ENCODE measurements at places on chromosomes 4 and X.

DNA sequence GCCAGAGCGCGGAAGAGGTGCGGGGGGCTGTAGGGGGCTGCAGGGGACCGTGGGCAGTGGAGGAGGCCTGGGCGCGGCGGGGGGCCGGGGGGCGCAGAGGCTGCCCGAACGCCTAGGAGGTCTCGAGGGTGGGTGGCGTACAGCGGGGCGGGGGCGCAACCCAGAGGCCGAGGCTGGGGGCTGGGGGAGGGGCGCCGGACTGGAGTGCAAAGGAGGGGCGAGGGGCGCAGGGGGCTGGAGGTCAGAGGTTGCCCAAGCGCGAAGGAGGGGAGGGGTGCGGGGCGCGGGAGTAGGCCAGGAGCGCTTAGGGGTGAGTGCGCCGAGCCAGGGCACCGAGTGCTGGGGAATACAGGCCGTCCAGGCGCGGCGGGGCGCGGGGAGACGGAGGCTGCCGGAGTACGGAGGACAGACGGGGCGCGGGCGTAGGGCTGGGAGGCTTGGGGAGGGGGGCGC is 255 bp downstream of the GYG2 start:
- DNase-seq: no peak

GRCh38 chrX:41956027-41956426 is 32.7 kb upstream of the CASK start:
- no peak for DNase-seq

DNA sequence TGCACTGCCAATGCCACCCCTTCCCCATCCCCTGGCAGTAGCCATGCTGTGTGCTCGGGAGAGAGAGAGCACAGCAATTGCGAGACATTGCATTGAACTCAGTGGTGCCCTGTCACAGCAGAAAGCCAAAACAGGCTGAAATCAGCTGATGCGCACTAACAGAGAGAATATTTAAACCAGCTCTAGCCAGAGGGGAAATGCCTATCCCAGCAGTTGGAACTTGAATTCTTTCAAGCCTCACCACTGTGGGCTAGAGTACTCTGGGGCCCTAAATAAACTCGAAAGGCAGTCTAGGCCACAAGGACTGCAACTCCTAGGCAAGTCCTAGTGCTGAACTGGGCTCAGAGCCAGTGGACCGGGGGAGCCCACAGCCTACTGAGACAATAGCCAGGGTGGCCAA is 17.7 kb upstream of the RP2 start:
- DNase-seq: no peak

DNA sequence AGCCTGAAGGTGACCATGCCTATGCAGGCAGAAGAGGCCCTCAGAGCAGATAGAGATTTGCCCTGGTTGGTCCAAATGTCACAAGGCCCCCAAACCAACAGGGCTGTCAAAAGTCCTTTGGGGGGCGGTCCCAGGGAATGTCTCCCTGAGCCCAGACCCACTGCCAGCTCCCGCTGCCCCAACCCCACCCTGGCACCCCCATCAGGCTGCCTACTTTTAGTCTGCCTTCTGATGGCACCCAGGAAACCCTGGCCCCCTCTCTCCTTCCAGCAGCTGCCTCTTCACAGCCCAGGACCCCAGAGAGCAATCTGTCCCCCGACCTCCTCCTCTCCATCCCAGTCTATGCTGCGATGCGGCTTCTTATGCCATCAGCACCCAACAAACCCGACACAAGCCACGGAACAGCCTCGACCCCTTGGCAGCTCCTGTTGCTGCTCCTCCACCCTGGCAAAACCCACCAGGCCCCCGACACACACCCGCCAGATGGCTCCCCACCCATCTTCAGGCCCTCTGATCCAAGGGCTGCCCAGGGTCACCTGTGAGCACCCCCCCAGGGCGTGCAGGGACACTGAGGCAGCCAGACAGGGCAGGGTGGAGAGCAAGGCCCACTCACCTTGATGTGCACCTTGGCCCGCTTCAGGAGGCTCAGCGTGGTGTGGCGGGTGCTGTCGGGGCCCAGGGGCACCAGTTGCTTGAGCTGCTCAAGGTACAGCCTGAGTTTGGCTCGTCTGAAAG is 9.9 kb downstream of the MXD4 start:
- peak; percentile 13 for DNase-seq

- no peak for DNase-seq
Observed at GRCh38 chr4:78250500-78250899, 193.4 kb downstream of the FRAS1 start.

GRCh38 chrX:154048398-154048797 is 28.7 kb upstream of the IRAK1 start:
- no peak for DNase-seq

GRCh38 chr4:27027428-27027827 is 166.8 kb downstream of the STIM2 start:
- DNase-seq: no peak

DNA sequence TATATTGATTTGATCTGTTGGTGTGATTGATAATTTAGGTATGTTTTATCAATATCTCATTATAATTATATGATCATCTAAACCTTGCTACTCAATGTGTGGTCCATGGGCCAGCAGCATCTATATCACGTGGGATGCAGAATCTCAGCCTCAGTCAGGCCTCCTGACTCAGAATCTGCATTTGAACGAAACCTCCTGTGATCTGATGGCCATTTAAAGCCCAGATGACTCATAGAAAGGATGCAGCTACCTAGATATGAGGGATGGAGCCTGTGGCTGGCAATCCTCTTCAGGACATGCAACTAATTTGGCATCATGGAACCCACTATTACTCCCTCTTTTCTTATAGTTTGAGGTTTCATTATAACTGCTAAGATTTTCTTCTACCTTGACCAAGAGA is 11.3 kb upstream of the CHRNA9 start:
- DNase-seq: no peak

DNA sequence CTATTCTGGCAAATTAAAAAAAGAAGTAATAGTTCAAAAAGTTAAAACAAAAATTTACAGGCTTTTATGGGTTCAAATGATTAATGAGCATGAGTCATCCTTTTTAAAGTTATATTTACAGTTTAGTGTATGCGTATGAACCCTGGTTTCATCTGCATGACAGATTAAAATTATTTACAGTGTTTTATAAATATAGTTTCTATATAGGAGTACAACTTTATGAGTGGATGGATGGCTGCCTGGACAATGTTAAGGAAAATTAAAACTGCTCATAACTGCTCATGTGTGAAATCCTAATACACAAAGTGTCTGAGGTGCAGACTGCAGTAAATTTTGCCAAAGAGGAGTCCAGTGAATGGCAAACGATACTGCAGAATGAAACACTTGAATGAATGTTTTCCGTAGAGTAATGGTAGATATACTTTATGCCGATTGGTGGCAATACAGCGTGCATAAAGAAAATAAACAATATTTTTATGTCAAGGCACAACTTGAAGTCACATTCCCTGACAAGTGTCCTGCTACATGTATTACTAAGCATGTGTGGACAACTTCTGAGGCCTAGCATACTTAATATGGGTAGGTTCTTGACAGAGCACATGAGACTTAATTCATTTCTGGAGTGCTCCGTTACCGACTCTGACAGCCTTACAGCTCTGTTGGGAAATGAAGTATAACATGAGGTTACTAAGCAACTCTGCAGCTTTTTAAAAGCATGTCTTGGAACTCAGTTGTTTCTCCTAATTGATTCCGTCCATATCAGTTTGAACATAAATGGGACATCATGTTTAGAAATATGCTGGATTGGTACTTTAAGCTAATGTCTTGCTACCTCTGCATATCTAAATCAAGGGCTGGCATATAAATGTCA is 985.6 kb upstream of the PCDH7 start:
- no peak for DNase-seq

DNA sequence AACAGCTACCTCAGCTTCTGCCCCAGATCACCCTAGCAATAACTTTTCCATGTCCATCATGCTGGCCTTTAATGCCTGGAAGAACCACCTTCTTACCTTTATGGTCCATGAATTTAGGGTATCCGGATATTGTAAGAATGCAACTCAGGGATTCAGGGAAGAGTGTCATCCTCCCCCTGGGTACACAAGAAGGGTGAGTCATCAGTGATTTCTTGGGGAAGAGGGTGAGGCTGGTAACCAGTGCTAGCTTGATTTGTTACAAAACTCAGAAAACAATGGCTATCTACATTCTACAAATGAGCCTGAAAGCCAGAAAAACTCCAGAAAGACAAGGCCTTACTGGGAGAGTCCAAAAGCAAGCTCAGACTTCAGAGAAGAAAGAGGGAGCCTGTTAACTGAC is 10.4 kb upstream of the NALF2 start:
- no peak for DNase-seq

- no peak for DNase-seq
Observed at GRCh38 chr4:180152831-180153230, 2090.4 kb upstream of the TENM3 start.

- DNase-seq: no peak
Observed at GRCh38 chr4:138298866-138299265, 56.7 kb upstream of the SLC7A11 start.

DNA sequence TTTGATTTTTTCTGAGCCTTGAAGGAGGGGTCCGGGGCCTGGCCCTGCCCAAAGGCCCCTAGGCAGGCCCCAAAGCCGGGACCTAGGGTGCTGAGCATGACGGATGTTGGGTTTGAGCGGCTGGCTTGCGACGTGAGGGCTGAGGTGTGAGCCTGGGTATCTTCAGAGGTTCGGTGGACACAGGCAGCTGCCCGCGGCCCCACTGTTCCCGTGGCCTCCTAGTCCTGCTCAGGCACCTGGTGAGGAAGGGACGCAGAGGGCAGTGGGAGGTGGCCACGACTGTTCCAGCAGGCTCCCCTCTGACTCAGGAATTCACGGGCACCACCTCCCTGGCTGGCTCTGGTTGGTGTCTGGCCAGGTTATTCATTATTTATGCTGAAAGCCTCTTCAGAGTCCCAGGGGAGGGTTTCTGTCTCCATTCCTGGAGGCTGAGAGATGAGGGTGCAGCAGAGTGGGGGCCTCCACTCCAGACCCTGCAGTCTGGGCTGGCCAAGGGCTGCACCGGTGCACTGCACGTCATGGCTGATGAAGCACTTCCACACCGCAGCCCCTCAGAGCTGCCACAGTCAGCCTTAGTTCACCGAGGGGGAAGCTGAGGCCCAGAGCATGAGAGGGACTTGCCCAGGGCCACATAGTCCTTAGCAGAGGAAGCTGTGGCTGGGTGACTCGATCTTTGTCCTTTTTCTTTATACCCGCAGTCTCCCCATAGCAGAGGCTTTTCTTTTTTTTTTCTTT is 2.2 kb downstream of the MSANTD1 start:
- DNase-seq: no peak

DNA sequence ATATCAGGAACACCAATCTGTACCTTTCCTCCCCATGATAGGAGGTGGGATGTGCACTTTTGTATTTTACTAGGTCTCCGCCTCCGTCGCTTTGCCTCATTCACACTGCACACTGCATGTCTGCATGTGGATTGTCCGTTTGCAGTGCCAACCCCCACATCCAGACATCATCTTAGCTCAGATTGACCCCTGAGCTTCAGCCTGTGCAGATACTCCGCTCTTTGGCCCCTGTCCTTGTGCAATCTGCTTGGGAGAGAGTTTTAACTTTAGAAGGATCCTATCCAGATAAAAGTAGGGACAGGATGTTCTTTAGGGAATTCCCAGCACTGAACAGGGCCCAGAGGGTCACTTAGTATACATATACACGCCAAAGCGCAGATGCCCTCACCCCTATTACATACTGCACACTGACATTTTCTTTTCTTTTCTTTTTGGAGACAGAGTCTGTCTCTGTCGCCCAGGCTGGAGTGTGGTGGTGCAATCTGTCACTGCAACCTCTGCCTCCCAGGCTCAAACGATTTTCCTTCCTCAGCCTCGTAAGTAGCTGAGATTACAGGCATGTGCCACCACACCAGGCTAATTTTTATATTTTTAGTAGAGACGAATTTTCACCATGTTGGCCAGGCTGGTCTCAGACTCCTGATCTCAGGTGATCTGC is 43.3 kb upstream of the FBXW7 start:
- DNase-seq: no peak

DNA sequence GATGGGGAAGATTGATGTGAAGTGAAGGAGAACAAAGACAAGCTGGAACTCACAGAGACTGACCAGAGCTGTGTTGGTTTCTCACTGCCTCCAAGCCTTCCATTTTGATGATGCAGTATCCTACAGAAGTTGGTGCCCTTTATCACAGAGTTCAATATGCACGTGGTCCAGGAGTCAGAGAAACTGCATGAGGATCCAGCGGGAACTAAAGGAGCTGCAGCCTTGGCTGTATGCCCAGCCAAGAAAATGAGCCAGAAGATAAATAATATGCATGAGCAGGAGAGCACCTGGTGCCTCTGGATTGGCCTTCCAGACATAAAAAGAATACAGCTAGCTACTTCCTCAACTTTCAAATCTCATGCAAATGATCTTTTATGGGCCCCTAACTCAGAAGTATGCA is 44.3 kb upstream of the DCLK2 start:
- no peak for DNase-seq

- no peak for DNase-seq
Observed at GRCh38 chrX:6768881-6769280, 234.0 kb upstream of the VCX3A start.
